ENCODE measurements at places on chromosomes 1 and 21.

DNA sequence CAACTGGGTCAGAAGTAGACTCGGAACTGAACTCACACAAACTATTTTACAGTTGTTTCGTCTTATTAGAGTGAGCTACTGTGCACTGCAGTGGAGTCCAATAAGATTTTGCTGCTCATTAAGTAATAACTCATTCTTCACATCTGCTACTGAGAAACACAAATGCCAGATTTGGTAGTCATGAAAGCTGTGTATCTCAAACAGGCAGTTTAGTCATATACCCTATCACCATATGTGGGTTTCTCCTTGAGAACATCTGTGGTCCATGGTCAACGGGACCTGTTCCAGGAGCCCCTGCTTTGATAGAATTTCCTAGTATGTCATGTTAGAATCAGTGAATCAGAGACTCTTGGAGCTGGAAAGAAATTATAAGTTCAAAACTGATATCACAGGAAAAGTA lies 60.4 kb downstream of the ALG14 start:
- no peak for DNase-seq

GRCh38 chr1:222896630-222897526 lies 82.0 kb downstream of the DISP1 start:
- DNase-seq = no peak

DNA sequence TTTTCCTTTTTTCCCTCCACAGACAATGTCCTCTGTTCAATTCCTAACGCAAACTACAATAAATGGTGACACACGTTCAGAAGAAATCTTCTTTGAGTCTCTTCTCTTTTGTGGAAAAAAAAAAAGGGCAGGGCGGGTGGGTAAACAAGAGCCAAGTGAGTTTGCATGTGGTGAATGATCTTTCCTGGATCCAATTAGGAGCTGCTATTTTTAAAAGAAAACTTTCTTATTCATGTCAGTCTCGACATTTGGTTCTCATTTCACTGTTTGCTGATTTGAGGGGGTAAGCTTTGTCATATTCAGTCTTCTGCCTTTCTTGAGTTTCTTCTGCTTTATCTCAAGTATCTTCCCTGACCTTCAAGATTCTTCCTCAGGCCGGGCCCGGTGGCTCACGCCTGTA lies 29.2 kb upstream of the KIF1B start:
- DNase-seq = no peak

GRCh38 chr1:36111151-36111550 lies 13.9 kb downstream of the COL8A2 start:
- no peak for DNase-seq

DNA sequence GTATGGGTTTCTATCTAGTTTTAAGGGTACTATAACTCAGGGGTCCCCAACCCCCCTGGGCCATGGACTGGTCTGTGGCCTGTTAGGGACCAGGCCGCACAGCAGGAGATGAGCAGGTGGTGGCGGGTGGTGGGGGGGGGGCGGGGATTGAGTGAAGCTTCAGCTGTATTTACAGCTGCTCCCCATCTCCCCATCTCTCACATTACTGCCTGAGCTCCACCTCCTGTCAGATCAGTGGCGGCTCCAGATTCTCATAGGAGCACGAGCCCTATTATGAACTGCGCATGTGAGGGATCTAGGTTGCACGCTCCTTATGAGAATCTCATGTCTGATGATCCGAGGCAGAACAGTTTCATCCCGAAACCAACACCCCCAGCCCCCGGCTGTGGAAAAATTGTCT lies 95.1 kb upstream of the SLC45A1 start:
- no peak for DNase-seq

GRCh38 chr21:39103689-39104088 lies 79.6 kb downstream of the PSMG1 start:
- DNase-seq = no peak

GRCh38 chr1:46558966-46559365 lies 7.5 kb upstream of the KNCN start:
- DNase-seq = no peak

DNA sequence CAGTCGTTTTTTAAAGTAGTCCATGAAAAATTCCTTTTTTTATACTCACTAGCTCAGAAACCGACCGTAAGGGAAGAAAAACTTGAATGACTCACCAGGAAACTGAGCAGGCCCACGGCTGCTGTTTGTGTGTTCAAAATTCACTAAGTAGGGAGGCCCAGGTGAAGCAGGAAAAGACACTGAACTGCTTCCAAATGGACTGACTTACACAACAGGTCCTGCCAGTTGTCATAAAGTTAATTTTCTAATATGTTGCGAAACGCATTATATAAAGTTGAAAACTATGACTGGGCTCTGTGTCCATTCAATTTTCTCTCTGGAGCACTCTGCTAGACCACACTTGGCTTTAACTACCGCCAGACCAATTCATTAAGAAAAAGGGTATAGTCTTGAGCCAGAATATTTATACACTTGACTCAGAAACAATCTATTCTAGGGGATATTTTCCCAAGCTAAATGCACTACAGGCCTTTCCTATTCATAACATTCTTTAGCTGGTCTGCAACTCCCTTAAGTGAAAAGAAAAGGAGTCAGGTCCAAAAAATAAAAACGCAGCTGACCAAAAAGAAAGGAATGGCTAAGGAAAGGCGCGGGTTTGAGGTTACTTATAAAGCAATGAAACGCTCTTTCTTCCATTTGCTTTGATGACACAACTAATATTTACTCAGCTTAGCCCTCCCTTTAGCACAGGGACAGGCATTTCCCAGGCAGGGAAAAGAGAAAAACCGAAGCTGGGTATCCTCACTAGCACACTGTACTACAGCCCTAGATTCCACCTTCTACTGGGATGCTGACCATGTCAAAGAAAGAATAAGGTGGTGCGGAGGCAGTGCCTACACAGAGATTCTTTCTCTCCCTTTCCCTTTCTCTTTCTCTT lies 306.3 kb upstream of the ESRRG start:
- DNase-seq = no peak

- DNase-seq = peak; percentile 36
Measured at GRCh38 chr1:8040586-8040985, 14.5 kb upstream of the ERRFI1 start.

DNA sequence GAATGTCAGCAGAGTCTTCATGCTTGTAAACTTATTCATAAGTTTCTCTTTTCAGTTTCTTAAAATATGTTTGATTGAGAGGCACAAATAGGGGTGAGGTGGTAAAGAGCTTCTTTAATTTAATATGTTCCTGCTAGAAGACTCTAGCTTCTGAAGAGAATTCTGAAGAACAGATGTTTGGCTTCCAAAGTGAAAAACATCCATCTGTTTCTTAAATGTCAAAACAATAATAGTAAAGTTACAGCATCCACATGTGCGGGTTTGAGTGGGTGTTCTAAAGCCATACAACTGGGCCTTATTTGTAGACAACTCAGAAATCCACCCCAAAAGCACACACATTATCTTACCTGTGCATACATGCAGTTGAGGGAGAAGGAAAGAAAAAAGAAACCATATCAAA lies 144.0 kb upstream of the ADGRL4 start:
- no peak for DNase-seq

DNA sequence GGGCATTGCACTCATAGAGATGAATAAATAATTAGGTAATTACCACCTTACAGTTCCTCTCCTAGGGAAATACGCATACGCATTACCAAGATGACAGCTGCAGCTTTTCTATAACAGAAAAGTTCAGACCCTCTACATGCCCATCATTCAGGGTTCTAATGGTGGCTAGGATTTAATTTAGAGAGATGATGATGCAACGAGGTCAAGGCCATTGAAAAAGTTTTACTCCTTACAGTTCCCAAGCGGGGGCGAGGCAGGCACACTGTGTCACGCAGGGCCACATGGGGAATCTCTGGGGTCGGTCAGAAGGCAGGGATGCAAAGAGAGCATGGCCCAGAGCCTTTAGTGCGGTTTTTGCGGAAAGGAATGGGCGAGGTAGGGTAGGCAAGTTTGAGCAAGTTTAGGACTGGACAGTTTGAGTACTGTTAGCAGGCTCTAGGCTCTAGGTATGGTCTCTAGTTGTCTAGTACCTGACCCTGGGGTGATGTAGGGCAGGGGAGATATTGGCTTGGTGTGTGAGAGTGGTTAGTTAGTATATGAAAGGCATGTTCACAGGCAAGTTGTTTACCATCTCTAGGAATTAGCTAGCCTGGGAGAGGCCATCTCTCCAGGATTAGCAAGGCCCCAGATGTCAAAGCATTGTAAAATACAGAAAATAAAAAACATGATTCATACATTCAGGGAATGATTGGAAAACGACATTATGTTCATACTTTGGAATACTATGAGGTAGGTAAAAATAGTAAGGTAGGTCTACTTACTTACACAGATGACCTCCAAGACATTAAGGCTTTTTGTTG lies 29.6 kb upstream of the ID3 start:
- no peak for DNase-seq

DNA sequence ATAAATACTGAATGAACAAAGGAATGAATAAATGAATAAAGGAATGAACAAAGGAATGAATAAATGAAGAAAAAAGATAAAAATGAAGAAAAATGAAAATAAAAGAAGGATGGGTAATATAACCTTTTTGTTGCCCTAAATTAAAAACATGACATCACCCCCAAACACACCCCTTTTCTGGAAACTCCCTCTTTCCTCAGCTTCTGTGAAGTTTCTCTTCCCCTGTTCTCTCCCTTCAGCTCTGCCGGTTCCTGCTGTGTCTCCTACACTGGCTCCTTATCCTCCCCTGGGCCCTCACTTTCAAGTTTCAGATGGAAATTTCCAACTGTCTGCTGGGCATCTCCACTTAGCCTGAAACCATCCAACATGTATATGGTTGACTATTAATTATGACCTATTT lies 37.9 kb downstream of the RAB3B start:
- no peak for DNase-seq

DNA sequence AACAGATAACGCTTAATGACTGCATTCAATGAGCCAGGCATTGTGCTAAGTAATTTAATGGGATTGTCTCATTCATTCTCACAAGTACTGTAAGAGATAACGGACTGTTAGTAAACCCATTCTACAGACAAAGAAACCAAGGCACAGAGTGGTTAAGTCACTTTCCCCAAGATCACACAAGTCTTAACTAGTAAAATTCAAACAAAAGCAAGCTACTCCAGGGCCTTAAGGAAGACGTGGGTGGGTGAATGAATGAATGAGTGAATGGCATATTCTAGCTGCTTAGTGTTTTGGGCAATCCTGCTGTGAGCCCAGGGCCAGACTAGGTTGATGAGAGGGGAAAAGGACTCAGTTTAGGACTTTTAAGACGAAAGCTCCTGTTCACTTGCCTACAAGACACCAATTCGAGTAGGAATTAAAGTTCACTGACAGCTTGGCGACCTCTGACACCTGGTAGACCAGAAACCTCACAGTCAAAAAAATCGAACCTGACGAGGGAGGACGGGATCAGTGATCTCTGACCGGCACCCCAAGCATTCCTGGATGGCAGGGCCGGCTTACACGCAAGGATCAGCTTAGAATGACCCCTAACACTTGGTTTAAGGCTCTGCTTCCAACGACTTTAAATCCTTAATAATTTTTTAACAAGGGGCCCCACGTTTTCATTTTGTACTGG lies 557 bp downstream of the EMC1 start:
- DNase-seq = no peak

- no peak for DNase-seq
Measured at GRCh38 chr1:177969825-177970371, at the start of gene SEC16B. Gene SEC16B (minus strand): TSS chr1:177970058. CDS start chr1:177967981, 2,077 bp downstream.

DNA sequence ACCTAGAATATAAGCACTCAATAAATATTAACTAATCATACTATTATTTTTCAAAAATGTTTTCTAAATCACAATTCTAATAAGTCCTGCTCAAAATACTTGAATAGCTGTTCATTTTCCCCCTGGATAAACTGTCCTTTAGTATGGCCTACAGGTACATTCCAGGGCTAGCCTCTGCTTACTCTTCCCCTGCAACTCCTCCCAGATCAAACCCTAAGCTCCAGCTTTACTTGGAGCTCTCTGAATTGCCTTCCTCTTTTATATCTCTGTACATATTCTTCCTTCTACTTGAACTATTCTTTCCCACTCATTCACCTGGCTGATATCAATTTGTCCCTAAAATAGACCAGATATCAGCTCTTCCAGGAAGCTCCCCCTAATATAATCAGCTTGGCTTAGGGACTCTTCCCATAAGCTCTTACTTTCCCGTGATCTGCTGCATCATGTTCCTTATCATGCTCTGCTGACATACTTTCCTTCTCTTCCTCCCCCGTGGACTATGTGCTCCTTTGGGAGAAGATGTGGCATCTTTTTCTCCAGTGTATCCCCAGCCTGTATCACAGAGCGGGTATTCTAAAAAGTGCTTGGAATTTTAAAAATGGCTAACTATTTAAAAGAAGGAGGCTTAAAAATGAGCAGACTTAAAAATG lies 43.1 kb upstream of the PIGC start:
- no peak for DNase-seq

GRCh38 chr1:221865808-221866207 lies 123.9 kb upstream of the DUSP10 start:
- DNase-seq = no peak

DNA sequence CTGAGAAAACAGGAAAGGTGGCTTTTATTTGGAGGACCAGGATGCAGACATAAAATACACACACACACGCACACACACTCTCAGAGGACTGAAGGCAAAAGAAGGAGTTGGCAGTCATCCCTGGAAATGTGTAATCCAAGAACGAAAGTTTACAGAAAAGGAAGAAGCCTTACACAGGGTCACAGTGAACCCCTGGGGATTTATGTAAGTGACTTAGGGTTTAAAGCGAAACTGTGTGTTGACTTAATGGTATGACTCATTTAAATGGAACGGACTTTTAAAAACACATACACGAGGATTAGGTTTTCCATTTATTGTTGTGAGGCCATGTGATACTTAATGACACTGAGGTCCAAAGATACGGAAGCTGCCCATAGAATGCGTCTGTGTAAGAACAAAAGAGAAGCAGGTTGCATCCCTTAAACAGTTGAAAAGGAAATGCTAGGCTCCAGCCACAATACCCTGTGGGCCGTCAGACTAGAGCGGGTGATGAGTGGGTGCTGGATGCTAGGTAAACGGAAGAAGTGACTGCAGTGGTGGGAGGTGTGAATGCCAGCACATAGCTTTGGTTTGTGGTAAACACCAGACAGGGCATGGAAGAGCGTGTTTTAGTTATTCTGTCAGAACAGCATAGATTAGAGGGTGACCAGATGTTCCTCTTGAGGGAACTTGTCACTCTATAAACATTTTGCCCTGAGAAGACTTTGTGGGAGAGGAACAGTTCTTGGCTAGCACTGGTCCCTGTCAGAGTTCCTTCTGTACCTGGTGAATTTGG lies 21.6 kb upstream of the BCL10 start:
- peak; percentile 82 for DNase-seq

GRCh38 chr1:50275566-50275965 lies 147.7 kb downstream of the DMRTA2 start:
- DNase-seq = peak; percentile 76

DNA sequence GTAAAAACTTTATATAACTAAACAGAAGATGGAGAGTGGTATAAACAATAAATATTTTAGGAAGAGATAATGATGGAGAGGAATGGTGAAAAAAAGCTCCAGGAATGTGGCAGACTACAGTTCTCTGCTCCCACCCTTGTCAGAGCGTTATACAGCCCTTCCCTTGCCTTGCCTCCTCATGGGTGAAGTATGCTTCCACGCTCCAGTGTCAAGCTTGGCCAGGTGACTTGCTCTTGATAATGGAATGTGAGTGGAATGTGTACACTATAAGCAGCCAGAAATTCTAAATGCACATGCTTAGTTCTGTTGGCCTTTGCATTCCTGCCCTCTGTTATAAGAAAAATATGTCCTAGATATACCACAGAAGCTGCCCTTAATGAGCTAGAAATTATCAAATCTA lies 24.7 kb upstream of the POGK start:
- no peak for DNase-seq

GRCh38 chr1:111618961-111619634 lies 491 bp upstream of the RAP1A start:
- DNase-seq = no peak
